ENCODE measurements at places on chromosomes 4 and X. TPM values are rescaled to one million over a fixed set of nuclear protein-coding genes. Genes with fewer than 3 reads are reported as not detected.

The UTP3 gene
- polyA plus RNA-seq = 15.9 TPM

The NKX3-2 gene
- polyA plus RNA-seq = not detected

The PCSK1N gene
- 0.51 TPM for polyA plus RNA-seq

The APBB2 gene
- 0.23 TPM for polyA plus RNA-seq

Measured in IgD-negative memory B cell (primary cell).